ENCODE measurements at places on chromosomes 3 and 15.

DNA sequence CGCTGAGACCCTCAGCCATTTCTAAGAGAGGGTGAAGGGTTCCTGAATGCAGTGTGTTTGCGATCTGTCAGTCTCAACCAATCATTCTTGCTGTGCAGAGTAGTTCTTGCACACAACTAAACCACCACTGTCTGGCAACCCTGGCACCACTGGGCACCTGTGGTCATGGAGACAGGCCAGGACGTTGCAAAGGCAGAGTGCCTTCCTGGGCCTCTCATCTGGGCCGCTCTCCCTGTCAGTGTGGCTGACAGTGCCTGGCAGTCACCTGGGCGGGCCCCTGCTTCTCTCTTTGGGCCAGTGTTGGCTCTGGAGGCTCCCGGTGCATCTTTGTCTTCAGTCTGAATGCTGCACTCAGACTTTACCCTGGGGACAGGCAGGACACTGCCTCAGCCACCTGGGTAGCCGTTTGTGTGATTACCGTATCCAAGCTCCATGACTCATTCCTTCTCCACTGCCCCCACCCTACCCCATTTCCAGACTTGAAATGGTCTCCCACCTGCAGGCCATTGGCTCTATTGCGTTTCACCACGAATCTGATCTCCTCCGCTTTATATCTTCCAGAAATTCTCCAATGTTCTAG is 104.6 kb upstream of the KLF13 start:
- peak; percentile 59 for DNase-seq

- DNase-seq = no peak
Observed at GRCh38 chr3:197352382-197352781, 54.0 kb upstream of the DLG1 start.

DNA sequence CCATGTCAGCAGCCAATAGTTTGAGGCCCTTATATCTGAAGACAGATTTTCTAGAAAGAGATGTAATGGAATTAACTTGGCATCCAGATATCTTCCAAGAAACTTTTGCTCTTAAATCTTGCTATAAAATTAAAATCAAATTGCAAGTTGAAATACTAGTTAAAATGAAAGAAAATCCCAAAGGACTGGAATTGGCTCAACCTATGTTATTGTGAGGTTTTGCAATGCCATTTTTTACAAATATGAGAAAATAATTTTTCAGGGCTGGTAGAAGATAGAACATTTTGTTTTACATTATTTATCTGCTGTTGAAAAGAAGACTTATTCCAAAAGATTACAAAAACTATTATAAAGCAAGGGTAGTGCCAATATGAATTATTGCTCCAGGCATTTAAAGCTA is 92.2 kb upstream of the AGTR1 start:
- no peak for DNase-seq

DNA sequence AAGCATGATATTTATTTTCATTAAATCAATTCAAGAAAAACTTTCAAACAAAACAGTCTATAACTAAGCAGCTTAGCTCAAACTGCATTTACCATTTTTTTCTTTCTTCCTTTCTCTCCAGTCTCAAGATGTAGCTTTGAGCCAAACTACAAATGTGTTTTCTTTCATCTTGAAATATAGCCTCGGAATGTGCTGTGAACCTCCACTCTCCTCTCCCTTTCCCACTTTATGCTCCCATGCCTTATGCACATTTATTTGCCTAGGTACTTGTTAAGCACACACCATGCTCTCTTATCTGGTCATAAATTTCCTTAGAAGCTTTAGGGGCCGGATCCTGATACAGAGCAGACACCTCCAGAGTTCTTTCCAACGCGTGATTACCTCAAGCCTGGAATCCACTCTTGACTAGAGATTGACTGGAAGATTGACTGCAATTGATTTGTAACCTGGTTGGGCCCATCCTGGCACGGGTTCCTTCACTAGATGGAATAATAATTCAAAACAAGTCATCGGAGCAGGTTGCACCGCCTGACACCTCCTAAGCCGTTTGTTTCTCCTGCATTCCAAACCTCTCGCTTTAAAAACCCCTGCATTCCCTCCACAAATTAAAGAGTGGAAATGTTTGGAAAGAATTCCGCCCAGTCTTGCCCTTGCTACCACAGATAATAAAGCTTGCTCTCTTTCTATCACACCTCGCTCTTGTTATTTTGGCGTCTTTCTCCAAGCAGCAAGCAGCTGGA is 344.7 kb downstream of the CHL1 start:
- no peak for DNase-seq

GRCh38 chr3:137217733-137218132 is 259.9 kb downstream of the IL20RB start:
- DNase-seq = peak; percentile 24

DNA sequence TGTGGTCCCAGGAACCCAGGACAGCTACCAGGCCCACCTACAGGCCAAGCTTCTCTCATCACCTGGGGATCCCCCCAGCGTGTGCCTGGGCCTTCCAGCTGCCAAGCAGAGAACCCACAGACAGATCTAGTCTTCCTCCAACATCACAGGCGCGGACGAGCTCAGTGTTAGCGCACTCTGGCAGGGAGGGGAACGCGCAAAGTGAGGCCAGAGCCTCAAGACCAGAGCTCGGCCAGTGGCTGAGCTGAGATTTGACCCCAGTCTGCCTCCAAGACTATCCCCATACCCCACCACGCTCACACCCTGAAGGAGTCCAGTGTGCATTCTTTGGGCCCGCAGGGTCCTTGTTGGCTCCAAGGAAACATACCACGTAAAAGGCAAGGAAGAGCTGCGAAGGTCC is 5.1 kb downstream of the MFGE8 start:
- DNase-seq = no peak

DNA sequence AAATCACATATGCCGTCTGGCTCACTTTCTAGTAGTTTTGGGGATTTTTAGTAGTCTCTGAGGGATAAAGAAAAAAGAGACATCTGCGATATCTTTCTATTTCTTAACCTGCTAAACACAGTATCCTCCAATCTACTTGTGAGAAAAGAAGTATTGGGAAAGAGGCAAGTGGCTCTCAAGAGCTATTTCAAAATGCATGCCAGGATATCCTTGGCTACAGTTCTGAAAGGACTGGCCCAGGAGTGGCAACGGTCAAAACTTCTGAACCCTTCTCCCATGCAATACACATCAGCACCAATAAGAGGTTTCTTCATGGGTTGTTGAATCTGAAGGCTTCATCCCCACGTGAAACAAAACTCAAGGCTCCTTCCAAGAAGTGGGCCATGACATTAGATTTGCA is 204.0 kb upstream of the WNT5A start:
- no peak for DNase-seq

DNA sequence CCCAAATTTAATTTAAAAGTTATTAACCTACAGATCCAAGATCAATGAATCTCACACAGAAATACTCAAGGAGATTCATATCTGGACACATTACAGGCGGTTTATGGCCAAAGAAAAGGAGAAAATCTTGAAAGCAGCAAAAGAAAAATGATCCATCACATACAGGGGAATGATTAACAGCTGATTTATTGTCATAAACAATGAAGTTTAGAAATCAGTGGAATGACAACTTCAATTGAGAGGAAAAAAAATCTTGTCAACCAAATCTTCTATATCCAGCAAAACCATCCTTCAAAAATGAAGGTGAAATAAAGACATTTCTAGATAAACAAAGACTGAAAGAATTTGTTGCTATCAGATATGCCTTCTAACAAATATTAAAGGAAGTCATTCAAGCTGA is 156.2 kb upstream of the SEMA6D start:
- no peak for DNase-seq

DNA sequence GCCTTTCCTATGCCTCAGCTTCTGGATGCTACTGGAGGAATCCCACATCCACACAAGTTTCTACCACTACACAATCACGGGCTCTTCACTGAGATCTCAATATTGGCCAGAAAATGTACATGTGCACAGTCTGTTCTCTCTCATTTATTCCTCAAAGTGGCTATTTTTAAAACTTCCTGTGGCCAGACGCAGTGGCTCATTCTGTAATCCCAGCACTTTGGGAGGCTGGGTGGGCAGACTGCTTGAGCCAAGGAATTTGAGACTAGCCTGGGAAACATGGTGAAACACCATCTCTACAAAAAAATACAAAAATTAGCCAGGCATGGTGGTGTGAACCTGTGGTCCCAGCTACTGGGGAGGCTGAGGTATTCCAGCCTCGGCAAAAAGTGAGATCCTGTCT is 91.4 kb upstream of the PRTG start:
- DNase-seq = no peak

GRCh38 chr3:187743195-187744141 is 1.8 kb downstream of the BCL6 start:
- peak; percentile 46 for DNase-seq

- DNase-seq = no peak
Observed at GRCh38 chr3:54014067-54014466, 108.3 kb upstream of the CACNA2D3 start.

- no peak for DNase-seq
Observed at GRCh38 chr3:176415661-176416295, 781.5 kb downstream of the TBL1XR1 start.

DNA sequence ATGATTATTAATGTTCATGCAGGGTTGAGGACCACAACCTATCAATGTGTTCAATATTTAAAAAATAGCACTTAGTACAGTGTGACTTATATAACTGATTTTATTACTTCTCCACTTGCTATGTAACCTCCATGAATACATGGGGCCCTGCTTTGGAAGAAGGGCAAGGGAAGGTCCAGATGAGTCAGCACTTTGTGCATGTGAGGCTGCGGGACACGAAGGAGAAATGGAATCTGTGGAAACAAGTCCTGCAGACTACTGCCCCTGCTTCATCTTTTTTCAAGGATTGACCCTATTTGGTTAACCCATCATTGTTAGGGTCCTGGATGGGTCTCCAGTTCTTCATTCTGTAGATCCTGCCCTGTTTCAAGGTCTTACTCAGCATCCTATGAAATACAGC is 1.6 kb downstream of the NXPE3 start:
- peak; percentile 10 for DNase-seq
